Aorta (tissue), 5 donors: ENCODE measurements at places on chromosomes 3 and 15. TPM values are rescaled to one million over a fixed set of nuclear protein-coding genes. Genes with fewer than 3 reads are reported as not detected.

DNA sequence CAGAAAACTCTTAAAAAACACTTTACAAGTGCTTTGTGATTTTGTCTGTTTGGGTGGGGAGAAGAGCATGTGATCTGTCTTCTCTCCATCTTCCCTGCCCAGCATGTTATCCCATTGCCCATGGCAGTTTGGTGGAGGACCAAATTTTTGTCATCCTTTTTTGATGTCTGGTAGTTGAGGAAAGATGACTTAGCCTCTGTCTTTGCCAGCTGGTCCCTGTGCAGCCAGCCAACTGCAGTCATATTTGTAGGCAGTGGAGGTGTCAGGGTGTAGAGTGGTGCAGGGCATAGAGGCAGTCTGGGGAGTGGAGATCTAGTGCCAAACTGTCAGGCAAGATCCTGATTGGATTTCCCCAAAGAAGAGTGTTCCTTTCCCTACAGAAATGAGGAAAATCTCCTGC, 40.7 kb downstream of the GASK1A start:
- no peak for DNase-seq

Gene CFAP100
- total RNA-seq: not detected

- no peak for DNase-seq
These were observed 16.9 kb downstream of the TKT start for GRCh38 chr3:53238886-53239285.

- no peak for DNase-seq
These were observed 130.9 kb upstream of the TMEM108 start for GRCh38 chr3:132907293-132907692.

DNA sequence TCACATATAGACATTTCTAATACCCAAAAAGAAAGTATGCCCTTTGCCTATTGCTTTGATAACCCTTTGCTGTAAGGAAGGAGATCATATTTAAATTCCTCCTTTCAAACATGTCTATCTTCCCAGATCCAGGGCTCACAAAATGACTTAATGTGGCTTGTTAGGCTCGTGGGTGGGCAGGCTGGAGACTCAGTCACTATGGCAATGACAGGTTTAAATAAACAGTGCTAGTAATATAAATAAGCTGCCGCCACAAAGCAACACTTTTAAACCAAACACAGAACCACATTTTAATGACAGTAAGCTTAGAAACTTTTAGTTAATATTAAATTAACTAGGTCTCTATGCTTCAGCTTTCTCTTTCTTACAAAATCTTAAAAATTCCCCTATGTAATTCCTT, 616.0 kb upstream of the NAALADL2 start:
- DNase-seq: no peak

DNA sequence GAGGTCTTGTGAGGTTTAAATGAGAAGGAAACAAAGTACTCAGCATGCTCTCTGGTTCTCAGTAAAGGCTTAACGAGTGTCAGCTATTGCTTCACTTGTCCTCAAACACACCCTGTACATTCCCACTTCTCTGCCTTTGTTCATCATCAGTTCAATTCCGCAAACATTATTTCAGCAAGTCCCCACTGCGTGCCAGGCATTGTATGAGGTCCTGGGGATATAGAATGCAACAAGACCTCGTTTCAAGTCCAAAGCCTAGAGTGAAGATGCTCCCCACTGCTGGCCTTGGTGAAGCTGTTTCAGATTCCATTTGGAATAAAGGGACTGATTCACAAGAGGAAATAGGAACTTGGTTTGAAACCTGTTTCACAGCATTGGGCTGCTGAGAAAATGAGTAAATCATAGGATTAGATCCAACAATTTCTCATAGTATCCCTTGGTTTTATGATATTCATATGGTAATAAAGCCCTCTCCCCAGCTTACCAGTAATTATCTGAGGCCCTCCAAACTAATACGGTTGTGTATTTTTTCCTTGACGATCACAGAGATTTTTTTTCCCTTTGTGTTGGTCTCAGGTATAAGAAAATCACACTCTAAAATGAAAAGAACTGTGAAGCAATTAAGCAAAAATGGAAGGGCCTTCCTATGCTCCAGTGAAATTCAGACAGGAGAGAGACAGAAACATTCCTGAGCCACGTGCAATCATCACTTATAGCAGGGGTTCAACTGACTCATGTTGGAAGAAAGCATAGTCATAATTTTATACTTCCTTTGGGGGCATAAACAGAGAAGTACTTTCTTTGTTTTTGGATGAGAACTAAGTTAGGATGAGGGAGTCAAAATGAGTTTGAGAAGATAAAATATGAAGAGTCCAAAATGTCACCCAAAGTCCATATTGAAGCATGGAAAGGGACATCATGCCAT, 258.6 kb downstream of the RORA start:
- DNase-seq: no peak

DNA sequence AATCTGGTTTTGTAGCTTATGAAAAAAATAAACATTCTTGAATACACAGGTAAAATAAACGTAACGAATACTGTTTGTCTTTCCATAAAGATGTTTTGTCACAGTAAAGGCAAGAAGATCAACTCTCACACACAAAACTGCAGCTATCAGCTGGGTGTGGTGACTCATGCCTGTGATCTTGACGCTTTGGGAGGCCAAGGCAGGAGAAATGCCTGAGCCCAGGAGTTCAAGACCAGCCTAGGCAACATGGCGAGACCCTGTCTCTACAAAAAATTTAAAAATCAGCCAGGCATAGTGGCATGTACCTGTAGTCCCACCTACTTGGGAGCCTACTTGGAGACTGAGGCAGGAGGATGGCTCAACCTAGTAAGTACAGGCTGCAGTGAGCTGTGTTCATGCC, 39.6 kb downstream of the CBLB start:
- DNase-seq: no peak

Gene TM4SF4
- not detected for total RNA-seq

GRCh38 chr3:65984975-65985374, 53.7 kb downstream of the MAGI1 start:
- DNase-seq: no peak

- DNase-seq: no peak
These were observed 20.4 kb upstream of the SATB1 start for GRCh38 chr3:18445401-18446148.

DNA sequence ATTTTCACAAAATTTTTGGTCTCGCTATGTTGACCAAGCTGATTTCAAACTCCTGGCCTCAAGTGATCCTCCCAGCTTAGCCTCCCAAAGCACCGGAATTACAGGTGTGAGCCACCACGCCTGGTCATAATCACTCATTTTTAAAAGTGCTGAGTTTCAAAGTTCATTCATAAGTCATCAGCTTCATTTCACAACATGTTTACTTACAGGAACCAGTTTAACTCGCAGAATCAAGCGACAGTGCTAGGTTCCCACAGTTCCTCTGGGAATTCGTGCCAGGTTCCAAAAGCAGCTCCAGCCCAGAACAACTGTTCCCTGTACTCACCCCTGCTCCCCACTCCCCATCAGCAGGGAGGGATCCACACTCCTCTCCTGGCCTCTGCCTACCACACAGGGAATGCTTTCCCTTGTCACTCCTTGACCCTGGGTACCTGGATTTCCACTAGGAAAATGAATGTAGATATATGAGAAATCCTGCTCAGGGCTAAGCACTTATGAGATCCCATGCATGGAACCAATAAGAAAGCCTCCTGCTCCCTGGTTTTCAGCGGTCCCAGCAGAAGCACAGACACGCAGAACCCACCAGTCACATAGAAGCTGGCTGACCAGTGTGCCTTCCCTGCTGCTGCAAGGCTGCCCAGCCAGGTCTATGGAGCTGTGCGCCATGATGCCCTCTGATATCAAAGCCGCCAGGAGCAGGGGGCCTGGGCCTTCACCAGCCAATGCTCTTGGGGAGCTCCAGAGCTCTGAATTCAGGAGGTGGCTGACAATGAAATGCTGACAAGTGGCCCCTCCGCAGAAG, 72.3 kb downstream of the ITGB5 start:
- no peak for DNase-seq

- DNase-seq: no peak
These were observed 47.1 kb downstream of the ITPR1 start for GRCh38 chr3:4540267-4540666.

Gene NR1I2
- total RNA-seq: 0.12 TPM

GRCh38 chr3:125767641-125768040, 172.3 kb upstream of the OSBPL11 start:
- DNase-seq: no peak

Gene TMEM40
- not detected for total RNA-seq

GRCh38 chr15:37090543-37091175, 9.7 kb downstream of the MEIS2 start:
- DNase-seq: no peak

Gene CNTN6
- total RNA-seq: 0.26 TPM

Gene ACTRT3
- total RNA-seq: 1.6 TPM

Gene NEK10
- total RNA-seq: 1.2 TPM

Gene TRPM7
- 41.0 TPM for total RNA-seq

Gene GUCA1C
- total RNA-seq: not detected

Gene TMEM41A
- 13.2 TPM for total RNA-seq

- no peak for DNase-seq
These were observed 6.8 kb downstream of the UBL7 start for GRCh38 chr15:74453925-74454763.

DNA sequence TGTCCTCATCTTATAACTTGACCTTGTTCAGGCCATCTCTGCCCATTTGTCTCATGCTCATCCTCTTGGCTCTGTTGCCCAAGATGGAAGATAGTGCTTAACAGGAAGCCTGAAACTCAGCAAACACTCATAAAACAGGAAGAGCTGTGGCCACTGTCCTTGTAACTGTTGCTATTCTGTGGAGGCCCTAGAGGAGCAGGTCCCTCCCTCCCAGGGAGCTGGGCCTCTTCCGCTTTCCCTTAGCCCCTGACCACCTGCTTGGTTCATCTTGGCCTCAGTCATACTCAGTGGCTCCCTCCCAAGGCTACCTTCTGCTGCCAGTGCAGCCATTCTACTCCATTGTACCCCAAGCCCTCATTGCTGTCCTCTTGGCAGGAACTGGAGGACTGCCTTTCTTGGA, 3.5 kb downstream of the MAPKAPK3 start:
- DNase-seq: no peak

- DNase-seq: no peak
These were observed 5.1 kb downstream of the SLC51B start for GRCh38 chr15:65050270-65050669.

GRCh38 chr15:26098801-26099200, 235.7 kb upstream of the ATP10A start:
- no peak for DNase-seq

GRCh38 chr15:85494048-85494777, 113.8 kb downstream of the AKAP13 start:
- DNase-seq: no peak

- no peak for DNase-seq
These were observed 22.6 kb upstream of the RBP1 start for GRCh38 chr3:139561959-139562676.

Gene EPHA3
- total RNA-seq: 19.3 TPM

DNA sequence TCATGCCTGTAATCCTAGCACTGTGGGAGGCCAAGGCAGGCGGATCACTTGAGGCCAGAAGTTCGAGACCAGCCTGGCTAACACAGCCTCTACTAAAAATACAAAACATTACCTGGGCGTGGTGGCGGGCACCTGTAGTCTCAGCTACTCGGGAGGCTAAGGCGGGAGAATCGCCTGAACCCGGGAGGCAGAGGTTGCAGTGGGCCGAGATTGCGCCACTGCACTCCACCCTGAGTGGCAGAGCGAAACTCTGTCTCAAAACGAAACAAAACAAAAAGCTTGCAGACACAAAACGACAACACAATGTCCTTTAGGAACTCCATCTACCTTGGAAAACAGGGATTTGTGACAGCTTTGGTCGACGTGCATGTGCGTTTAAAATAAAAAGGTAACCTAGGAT, 716 bp upstream of the KLHL24 start:
- no peak for DNase-seq

DNA sequence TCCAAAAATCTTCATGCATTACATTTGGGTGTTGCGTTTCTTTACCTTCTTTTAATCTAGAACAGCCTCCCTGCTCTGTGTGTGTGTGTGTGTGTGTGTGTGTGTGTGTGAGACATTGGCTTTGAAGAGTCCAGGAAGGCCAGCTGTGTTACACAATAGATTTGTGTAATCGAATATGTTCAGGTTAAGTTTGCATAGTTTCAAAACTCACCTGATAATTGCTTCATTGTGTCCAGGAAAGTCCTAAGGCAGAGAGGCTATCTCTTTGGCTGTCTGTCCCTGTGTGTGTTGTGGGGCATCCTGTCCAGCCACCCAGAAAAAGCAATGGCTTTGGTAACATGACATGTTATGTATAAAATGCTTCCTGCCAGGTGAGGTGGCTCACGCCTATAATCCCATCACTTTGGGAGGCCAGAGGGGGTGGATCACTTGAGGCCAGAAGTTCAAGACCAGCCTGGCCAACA, 37.5 kb downstream of the ZNF710 start:
- DNase-seq: no peak

DNA sequence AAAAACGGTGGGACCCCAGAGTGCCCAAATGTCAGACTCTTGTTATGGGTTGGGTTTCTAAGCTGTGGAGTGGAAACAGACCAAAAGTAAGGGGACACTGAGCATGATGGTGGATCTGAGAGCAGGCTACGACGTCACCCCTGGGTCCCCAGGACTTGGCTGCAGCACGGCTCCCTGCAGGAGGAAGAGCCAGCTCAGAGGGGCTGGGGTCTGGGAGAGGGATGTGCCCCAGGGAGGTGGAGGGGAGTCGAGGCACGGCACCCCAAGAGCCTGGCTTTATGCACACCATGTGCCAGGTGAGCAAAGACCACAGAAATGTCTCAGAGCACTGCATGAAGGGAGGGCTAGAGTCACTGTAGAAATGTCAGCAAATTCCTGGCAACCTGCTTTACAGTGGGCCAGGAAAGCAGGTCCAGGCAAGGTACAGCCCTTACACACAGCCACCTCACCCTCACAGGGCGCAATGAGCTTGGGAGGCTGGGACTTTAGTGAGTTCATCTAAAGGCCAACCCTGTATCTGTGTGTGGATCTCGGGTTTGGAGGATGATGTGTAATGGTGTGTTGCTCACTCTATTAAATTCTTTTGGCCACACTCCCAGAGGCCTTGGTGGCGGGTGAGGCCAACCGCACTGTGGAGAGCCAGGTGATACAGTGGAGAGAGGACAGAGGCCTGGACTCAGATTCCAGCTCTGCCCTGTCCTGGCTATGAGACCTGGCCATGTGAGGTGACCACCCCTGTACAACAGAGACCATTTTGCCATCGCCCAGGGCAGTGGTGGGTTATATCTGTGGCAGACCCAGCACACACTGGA, 14.1 kb downstream of the CTSH start:
- peak; percentile 62 for DNase-seq

- DNase-seq: no peak
These were observed 151.2 kb downstream of the OPA1 start for GRCh38 chr3:193744048-193744821.

- DNase-seq: no peak
These were observed 51.8 kb upstream of the FURIN start for GRCh38 chr15:90816401-90817116.

Gene GOLGA8T
- total RNA-seq: 0.48 TPM
